ENCODE measurements at places on chromosomes 5 and 9.

- DNase-seq: no peak
Observed at GRCh38 chr5:169301986-169302385, 1.0 kb upstream of the SLIT3 start.

- DNase-seq: peak; percentile 69
Observed at GRCh38 chr5:154191467-154192261, 1.1 kb downstream of the GALNT10 start.

DNA sequence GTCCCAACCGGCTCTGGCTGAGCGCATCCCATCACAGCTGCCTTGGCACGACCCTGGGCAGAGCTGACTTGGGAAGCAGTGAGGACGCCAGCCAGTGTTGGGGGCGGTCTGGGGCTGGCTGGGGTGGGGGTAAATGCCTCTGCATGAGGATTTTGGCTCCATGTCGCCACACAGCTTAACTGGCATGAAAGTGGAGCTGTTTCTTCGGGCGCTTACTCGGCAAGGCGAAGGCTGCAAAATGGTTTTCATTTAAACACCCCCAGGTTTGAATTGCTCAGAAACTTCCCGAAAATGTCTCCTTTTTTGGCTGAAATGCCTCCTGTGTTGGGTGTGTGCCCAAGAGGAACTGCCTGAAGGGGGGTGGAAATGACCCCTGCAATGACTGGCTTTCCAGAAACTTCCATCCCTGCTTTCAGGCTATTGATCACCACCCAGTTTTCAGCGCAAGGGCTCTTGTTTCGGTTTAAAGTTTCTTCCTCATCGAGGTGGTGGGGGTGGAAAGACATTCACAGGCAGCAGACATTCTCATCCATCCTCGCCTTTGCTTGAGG is 38.3 kb downstream of the PTGES start:
- no peak for DNase-seq

GRCh38 chr5:167889276-167889675 is 402.2 kb upstream of the WWC1 start:
- DNase-seq: no peak
